ENCODE measurements at places on chromosomes 12 and 14.
A peak's percentile ranks its signal among the peaks of the same experiment; 100 is the strongest.

DNA sequence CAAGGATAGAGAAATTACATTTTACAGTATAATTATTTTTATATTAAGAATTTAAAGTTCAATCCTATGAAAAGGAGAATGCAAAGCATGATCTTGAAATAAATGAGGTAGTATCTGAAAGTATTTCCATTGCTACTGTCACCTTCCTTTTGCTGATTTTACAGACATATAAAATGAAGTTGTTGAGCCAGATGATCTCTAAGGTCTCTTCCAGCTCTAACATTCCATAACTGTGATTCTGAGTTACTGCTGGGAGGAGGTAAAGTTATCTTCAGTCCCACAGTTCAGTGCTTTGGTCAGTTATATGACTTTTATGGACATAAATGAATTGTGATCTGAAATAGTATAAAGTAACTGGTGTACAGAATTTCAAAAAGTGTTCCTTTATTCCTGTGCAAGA is 52.8 kb downstream of the SLC38A6 start:
- DNase-seq = no peak

DNA sequence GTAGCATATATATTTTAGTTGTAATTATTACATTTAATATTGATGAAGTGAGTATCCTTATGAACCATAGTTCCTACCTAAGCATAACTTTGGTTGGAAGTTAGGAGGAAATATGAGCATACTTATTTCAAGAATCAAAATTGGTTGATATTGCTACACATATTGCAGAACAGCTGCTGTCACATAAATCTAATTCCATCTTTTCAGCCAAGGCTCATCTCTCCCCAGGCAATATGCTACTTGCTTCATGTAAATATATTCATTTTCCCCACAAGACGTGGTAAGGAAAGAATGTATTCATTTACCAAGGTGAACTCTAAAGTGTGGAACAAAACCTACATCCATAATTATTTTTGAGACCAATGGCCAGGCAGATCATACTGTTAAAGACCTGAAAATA is 62.5 kb upstream of the HIF1A start:
- no peak for DNase-seq

- no peak for DNase-seq
Observed at GRCh38 chr12:88192426-88192825, 50.3 kb downstream of the TMTC3 start.

DNA sequence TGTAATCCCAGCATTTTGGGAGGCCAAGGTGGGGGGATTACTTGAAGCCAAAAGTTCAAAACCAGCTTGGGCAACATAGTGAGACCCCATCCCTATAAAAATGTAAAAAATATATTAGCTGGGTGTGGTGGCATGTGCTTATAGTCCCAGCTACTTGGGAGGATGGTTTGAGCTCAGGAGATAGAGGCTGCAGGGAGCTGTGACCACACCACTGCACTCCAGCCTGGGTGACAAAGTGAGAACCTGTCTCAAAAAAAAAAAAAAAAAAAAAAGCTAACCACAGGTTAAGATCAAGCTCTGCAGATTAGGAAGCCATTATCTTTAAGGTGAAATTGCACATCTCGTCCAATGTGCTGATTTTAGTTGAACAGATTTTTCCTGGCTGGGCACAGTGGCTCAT is 23.7 kb upstream of the CERS5 start:
- DNase-seq = no peak

- peak; percentile 66 for DNase-seq
Observed at GRCh38 chr12:122730215-122731014, at the start of gene HCAR1. Gene HCAR1, minus strand, starts transcription at chr12:122730844. Its CDS starts 505 bp downstream, at chr12:122730339.

DNA sequence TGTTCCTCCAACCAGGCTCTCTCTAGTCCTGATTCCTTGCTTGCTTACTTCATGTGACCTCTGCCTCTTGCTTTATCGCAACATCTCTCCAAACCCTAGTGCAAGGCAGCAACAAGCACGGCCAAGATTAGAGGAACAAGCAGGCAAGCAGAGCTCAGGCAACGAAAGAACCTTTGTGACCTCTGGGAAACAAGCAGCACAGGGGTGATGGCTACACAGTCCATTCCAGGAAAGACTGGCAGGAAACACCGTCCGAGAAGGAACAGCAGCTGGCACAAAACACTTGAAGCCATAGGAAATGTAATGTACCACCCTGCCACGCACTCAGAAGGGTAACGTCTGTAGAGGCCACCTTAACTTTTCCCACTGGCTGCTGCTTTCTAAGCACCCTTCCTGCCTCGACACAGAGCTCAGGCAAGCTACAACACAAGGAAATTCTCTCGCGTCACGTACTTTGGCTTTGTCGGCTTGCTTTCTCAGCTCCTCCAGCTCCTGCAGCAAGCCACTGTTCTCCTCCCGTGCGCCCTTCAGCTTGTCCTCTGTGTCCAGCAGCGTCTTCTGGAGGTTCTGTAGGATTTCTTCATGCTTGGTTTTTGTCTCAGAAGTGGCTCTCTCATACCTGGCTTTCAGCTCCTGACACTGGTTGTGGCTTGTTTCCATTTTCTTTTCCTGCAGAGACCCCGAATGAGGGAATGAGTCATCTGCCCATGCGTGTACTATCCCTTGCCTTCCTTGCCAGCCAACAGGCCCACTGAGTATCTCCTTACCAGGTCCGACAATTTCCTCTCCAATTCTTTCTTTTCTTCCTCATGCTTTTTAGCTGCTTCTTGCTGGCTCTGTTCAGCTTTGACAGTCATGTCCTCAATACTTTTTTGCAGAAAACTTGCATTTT is 61.4 kb upstream of the VPS33A start:
- no peak for DNase-seq

- no peak for DNase-seq
Observed at GRCh38 chr14:45068396-45068795, 15.5 kb upstream of the PRPF39 start.

GRCh38 chr14:60313093-60313492 is 64.1 kb downstream of the PPM1A start:
- DNase-seq = no peak

- no peak for DNase-seq
Observed at GRCh38 chr14:34032720-34033119, 81.8 kb upstream of the EGLN3 start.

DNA sequence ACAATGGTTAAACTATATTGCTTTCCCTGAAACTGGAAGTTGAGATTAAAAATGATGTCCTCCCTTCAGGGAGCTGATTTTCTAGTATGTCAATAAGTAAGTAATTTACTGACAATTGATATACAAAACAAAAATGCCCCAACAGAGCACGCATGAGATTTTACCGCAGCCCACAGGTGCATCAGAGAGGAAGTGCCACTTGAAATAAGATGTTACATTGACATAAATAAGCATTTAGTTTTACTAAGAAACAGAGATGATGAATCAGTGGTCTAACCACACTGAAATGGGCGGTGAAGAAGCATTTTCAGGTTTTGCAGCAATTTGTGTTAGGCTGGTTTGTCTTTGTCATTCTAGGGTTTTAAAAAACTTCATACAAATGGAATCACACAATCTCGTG is 8.8 kb upstream of the CLECL1 start:
- DNase-seq = peak; percentile 73

- peak; percentile 23 for DNase-seq
Observed at GRCh38 chr14:35808076-35808637, 938 bp downstream of the RALGAPA1 start.

- no peak for DNase-seq
Observed at GRCh38 chr14:68047906-68048305, 228.3 kb downstream of the RAD51B start.

- no peak for DNase-seq
Observed at GRCh38 chr12:69575346-69575745, 9.9 kb upstream of the CCT2 start.

DNA sequence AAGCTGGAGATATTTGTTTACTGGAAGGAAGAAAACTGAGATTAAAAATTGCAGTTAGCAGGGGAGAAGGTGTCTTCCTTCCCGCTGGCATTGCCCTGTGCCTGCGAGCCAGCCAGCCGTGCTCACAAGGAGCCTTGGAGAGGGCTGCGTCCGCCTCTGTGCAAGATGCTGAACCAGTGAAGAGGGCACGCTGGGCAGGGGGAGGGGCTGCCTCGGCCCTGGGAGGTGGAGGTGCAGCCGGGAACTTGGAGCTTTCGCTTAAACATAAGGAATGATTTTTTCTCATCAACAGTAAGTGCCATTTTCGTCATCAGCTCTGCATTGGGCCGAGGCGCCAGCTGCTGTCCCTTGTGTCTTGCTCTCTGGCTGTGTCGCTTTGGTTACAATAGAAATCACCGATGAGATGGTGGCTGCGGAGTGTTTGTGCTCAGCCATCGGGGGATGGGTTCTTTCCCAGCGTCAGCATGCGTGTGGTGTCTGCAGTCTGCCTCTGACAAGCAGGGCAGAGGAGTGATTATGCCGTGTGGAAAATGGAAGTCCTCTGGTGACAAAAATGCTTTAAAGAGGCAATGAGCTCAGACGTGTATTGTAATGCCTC is 97.3 kb downstream of the ESR2 start:
- DNase-seq = no peak

GRCh38 chr12:46087916-46088439 is 97.6 kb upstream of the SCAF11 start:
- DNase-seq = no peak

DNA sequence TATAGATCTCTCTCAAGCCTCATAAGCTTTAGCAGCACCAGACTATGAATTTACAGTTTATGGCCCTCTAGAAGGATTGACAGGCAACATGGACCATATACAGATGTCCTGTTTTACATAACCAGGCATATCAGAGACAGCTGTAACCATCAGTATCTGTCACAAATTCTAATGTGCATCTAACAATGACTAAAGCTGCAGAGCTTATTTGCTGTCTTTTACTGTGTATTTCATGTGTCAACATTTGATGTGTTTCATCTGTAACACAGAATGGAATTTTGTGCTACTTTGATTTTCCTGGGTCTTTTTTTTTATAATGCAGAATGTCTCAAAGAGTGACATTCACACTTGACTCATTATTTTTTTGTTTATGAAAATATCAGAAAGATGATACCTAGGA is 348.3 kb downstream of the SLC16A7 start:
- DNase-seq = no peak

DNA sequence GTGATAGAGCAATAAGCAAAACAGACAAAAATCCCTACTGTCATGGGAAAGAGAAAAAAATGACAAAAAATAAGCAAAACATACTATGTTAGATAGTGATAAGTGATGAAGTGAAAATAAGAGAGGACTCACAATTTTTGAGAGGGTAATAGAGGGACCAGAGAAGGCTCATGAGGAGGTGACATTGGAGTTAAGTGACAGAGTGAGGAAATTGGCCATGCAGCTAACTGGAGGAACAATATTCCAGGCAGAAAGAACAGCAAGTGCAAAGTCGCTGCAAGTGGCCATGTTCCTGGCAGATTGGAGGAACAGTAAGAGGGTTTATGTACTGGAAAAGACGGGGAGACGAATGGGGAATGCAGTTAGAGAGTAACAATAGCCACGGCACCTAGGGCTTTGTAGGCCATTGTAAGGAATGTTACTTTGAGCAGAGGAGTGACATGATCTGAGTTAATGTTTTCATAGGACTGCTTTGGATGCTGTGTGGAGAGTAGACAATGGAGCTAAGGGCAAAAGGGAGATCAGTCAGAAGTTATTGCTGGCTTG is 1.4 kb upstream of the SAV1 start:
- no peak for DNase-seq

DNA sequence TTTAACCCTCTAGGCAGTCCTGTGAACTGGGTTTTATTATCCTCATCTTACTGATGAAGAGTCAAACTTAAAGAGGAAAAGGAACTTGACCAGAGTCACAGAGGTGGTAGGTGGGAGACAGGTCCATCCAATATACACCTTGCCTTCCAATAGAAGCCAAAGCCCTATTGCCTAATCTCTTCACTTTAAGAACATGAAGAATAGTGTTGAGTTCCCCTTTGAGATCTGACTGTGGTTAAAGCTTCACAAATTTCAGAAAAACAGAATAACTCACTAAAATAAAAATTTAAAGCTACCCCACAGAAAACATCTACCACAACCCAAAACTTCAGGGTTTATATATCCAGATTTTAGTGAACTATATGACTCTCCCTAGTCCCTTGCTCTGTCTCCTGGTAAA is 115.4 kb downstream of the ETV6 start:
- DNase-seq = no peak

- no peak for DNase-seq
Observed at GRCh38 chr12:7150841-7151240, 20.7 kb downstream of the CLSTN3 start.

GRCh38 chr12:115683240-115683780 is 594.2 kb downstream of the MED13L start:
- no peak for DNase-seq

- DNase-seq = no peak
Observed at GRCh38 chr12:95529693-95530225, 21.5 kb downstream of the USP44 start.

- peak; percentile 8 for DNase-seq
Observed at GRCh38 chr14:99792551-99793212, 531 bp upstream of the EML1 start.

- DNase-seq = no peak
Observed at GRCh38 chr12:92628476-92628875, 74.3 kb upstream of the PLEKHG7 start.

- DNase-seq = no peak
Observed at GRCh38 chr12:44504799-44505198, 371.3 kb downstream of the NELL2 start.

GRCh38 chr14:89128311-89129026 is 288.6 kb downstream of the FOXN3 start:
- DNase-seq = no peak

- no peak for DNase-seq
Observed at GRCh38 chr14:23101213-23101970, 3.4 kb downstream of the CIROP start.

DNA sequence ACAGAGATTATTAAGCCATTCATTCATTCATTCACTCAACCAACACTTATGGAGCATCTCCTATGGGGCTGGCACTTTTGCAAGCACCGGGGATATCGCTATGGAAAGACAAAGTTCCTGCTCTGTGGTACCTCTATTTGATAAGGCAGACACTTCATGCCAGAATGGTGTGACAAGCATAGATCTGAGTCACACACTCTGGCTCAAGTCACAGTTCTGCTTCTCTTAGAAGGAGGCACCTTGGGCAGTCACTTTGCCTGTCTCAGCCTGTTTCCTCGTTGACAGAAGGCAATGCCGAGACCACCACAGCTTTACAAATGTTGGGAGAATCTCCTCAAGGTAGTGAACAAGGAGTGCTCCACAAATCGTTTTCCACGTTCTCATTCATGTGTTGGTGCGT is 205.2 kb downstream of the SLC41A2 start:
- DNase-seq = no peak

- no peak for DNase-seq
Observed at GRCh38 chr12:80184926-80185325, 85.6 kb downstream of the OTOGL start.

GRCh38 chr12:132479938-132480622 is 9.9 kb upstream of the FBRSL1 start:
- DNase-seq = no peak

DNA sequence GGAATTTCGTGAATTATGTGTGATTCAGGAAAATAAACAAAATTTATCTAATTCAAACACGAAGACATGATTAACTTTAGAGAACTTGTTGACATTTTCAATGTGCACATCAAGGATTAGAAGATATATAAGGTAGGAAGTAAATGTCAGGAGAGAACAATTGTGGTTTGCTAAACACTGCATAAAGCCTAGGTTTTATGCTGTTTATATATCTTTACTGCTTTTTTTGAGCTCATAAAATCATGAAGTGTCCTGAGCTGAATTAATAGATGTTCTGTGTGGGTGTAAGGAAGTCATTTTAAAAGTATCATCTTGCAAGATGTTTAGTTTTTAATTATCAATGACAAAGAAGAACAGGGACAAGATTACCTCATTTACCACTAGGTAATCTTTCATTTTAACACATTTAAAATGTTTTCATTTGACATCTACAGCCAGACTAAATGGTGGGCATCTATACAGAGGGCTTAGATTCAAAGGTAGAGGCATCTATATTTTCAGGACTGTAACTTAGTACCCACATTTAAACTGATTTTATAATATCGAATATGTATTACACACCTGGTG is 382.8 kb downstream of the ADAMTS20 start:
- no peak for DNase-seq

All from activated naive CD8-positive, alpha-beta T cell treated with anti-CD3 and anti-CD28 coated beads for 36 hours (primary cell).